Activated CD4-positive, alpha-beta T cell treated with anti-CD3 and anti-CD28 coated beads, Interleukin-10, Interleukin-2, amounts not matched to agents 100 ng/mL and 50 ng/mL, durations not matched to agents 16 hours and 8 hours (primary cell): ENCODE measurements at places on chromosomes 6 and 20.

DNA sequence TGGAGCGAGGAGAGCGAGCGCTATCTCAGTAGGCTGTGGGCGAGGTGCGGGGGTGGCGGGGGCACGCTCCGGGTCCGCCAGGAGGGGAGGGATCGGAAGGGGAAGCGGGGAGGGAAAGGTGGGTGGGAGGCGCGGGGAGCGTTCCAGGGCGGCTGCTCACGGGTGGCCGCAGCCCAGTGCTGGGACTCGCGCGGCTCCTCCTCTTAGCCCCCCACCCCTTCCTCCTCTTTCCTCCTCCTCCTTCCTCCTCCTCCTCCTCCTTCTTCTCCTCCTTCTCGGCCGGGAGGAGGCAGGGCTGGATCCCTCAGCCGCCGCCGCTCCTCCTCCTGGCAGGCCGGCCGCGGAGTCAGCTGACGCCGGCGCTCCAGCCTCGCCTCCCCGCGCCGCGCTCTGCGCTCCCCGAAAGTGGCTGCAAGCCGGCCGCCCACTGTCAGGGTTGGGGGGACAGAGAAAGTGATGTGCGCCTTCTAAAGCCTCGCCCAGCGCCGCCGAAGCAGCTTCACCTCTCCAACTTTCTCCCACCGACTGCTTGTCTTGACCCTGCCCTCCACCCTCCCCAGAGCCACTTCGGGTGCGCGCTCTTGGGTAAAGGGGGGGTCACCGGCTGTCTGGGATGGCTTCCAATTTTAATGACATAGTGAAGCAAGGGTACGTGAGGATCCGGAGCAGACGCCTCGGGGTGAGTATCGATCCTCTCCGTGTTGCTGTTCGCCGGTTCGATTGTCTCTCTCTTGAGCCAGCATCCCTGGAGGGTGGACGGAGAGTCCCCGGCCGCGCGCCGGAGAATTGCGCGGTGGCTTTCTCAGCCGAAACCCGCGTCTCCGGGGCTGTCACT, at the start of gene DOK5:
TSS of gene DOK5 (plus strand) at position 260 of the 835 bp plus-strand sequence. CDS start at position 614, 354 bp downstream.
- DNase-seq = peak; percentile 1

GRCh38 chr6:157158456-157158855, 164.9 kb downstream of the TMEM242 start:
- no peak for DNase-seq

- DNase-seq = no peak
Measured at GRCh38 chr20:37968841-37969401, 64.3 kb downstream of the TTI1 start.

DNA sequence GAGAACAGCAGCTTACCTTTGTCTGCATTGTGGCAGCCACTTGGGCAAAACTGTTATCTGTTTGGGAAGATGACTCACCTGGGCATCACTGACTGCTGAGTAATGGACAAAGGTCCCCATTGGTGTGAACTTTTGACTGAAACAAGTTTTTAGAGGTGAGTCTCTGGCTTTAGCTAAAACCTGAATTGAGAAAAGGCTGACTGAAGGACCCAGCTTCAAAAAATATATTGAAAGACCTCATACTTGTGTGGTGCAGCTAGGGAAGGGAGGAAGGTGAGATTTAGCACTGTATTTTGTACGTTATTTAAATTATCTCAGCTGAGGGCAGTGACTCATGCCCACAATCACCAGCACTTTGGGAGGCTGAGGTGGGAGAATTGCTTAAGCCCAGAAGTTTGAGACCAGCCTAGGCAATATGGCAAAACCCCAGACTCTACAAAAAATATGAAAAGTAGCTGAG, 4.5 kb upstream of the CITED2 start:
- peak; percentile 43 for DNase-seq

DNA sequence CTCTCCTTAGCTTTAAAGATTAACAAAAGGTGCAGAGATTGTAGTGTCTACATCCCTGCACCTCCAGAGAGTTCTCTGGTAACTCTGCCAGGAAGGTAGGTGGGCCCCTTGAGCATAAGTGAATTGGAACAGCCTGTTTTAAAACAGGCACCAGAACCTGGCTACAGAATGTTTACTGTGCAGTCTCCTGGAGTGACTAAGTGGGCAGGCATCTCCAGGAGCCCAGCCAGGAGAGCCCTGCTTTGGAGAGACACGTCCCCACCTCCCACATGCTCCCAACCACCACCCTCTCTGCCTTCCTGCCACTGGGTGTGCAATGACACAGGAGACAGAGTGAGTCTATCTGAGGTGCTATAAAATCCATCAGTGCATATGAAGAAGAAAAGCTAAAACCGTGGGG, 110.3 kb upstream of the EYA4 start:
- DNase-seq = no peak

GRCh38 chr6:142802124-142802523, 142.9 kb downstream of the HIVEP2 start:
- DNase-seq = peak; percentile 83

DNA sequence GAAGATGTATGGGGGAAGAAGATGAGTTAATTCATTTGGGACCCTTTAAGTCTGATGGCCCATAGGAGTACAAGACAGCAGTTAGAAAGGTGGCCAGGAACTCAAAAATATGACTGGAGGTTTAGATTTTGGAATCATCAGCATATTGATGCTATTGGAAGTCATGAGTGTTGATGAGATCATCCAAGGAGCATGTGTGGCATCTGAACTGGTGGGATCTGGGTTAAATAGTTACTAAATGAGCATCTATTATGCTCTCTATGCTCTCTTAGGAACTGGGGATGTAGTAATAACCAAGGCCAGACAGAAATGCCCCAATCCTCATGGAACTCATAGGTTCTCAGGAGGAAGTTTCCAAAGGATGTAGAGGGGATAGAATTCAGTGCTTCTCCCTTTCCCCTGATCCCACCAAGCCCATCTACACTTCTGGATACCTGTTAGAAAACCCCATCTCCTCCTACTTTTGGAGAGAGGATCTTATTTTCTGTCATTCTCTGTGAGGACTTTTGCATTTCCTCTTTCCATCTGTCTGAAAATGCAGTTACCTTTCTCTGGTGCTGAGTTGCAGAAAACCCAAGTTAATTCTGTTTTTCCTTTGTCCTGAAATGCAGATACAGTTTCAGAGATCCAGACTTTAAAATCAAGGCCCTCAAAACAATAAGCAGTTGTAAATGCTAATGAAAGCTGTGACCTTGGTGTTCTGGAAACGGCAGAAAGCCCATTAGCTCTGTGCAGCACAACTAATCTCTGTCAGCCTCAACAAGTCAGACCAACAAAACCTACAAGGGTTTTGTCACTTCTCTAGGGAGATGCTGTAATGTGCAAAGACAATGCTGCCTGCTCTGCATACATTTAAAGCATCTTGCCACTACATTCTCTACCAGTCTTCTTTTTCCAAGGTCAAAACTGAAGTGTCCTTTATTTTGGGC, 65.8 kb downstream of the TBC1D7 start:
- DNase-seq = no peak

DNA sequence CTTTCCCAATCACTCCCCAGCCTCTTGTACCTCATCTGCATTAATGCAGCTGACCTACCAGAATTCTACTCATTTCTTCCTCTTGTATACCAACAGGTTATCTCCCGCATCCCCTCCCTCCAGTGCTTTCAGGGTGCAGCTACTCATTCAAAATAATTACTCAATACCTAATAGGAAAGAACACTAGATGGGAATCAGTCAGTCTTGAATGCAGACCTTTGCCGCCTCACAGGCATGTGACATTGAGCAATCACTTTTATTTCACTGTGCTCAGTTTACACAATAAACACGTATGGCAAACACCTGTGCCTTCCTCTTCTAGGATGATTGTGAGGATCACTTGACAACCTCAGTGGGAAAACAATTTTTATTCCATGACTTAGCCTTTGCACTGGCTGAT, 13.3 kb downstream of the ZSCAN31 start:
- no peak for DNase-seq

DNA sequence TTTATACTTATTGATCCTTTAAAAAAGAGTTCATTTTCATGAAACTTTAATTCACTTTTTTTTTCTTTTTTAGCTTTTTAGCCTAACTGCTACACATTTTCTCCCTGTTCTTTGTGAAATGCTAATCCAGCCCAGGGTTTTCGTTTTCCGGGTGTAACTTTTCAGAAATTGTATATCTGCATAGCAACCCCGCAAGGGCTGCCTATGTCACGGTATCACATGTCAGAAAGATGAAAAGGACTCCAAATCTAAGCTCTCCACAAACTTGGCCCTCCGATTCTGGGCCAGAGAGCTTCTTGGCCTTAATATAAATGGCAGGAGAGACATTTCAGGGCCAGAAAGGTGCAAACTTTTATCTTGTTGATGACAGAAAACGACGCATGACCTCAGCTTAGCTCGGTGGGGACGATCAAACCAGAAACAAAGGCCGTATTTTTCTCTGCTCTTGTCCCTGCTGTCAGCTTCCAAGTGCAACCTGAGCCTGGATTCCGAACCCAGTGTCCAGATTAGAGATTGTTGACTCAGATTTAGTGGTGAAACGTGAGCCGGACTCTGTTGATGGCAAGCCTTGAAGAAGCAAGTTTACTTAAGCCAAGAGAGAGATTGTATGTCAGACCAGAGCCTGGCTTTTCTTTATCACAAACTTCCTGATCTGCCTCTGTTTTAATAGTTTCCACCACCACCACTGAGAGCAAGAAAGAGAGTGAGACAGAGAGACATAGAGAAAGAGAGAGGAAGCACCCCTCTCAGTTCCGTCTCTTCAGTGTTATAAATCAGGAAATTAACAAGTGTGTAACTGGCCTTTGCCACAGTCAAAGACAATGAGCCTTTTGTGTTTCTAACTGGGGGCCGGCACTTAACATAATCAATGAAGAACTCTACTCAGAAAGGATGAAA, 157.8 kb downstream of the SCML4 start:
- DNase-seq = no peak

DNA sequence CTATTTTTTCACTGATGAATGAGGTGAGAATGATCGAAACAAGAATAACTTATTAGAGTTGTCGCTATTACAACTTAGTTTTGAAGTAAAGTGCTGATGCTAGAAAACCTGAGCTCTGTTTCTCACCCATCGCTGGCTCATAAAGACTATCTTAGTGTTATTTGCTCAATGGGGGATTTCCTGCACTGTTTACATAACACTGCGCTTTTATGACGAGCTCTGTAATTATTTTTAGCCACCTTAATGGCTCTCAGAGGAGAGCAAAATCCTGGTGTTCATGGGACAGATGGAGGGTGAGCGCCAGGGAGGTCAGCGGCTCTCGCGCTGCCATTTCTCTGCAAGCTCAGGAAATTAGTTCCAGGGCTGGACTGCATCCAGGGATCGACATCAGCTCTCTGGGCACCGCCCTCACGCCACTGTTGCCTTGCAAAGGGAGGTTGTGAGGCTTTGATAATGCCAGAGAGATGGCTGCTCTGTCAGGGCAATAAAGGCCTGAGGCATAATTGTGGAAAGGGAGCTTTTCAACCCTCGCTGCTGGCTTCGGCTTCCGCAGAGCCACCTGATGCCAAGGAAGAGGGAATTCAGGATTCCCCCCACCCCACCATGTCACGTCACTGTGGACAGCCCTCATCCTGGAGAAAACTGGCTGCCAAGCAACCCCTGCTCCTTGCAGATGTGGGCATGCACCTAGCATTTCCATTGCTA, 72.0 kb downstream of the DACT2 start:
- DNase-seq = no peak

- no peak for DNase-seq
Measured at GRCh38 chr6:68636666-68637065, 1.6 kb downstream of the ADGRB3 start.

DNA sequence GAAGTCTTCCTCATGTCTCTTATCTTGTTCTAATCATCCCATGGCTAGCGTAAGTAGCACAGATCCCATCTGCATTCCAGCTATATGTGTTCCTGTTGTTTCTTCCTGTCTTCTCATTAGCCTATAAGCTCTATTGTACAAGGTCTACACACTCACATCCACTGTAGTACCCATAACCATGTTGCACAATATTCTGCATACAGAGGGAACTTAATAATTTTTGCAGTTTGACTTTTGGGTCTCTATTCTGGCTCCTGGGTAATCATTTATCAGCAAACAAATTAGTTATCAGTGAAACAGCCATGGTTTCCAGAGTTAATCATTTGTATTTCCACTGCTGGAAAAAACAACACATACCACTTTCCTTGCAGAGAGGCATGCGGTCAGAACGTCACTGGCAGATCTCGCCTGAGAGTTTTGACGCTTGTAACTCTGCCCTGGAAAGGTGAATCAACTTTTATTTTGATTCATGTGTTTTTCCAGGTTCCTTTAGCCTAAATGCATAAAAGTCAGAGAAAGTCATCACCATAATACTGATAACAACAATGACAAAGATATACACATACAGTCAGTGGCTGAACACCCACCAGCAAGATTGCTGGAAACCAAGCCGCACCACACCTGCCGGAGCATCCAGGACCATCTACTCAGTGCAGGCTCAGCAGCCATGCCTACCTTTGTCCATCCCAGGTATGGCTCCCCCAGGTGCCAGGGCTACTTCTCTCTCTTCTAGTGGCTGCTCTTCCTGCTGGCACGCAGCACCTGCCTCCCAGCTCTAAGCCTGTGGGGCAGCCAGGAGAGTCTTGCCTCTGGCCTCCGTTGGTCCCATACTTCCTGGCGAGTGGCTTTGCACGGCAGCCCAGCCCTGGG, 158.2 kb downstream of the QRSL1 start:
- DNase-seq = no peak

DNA sequence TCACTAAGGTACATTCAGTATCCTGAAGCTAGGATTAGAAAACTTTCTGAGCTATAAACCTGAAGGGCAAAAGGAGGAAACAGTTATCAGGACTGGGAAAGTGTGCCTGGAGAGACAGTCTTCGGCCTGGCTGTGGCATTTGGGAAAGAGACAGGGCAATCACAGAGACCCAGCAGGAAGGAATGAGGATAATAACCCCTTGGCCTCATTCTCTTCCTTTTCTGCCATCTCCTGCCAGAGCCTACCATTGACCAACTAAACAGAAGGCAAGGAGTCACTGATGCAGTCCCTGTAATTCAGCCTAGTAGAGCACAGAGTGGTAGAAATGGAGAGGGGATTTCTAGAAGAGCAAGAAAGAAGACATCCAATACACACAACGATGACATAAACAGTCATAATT, 359.4 kb downstream of the HDGFL1 start:
- no peak for DNase-seq

- DNase-seq = no peak
Measured at GRCh38 chr6:140459209-140459608, 1084.8 kb upstream of the CITED2 start.

DNA sequence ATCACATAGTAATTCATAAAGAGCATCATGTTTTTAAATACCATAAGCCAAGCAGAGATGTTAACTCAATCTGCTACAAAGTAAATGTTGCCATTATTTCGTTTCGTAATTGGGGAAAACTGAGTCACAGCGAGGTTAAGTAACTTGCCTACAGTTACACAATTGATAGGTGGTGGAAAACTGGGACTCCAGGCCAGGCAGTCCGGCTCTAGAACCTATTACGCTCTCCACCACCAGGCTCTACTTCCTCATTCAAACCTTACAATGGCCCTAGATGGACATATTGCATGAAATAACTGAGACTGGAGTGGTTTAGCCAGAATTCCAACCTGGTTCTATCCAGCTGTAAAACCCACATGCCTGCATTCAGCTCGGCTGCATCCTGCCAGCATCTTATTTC, 58.2 kb downstream of the LINC00237 start:
- no peak for DNase-seq

GRCh38 chr6:88712243-88712936, 251.0 kb downstream of the RNGTT start:
- DNase-seq = no peak

- DNase-seq = no peak
Measured at GRCh38 chr20:53995949-53996348, 74.4 kb downstream of the BCAS1 start.

GRCh38 chr20:2005831-2006426, 12.1 kb upstream of the PDYN start:
- DNase-seq = peak; percentile 59
